ENCODE measurements at places on chromosomes 7 and 10.

GRCh38 chr7:17680026-17680425 lies 260.3 kb downstream of the SNX13 start:
- DNase-seq: peak; percentile 65

- DNase-seq: no peak
Observed at GRCh38 chr7:100374601-100375000, 1.3 kb downstream of the PILRA start.

DNA sequence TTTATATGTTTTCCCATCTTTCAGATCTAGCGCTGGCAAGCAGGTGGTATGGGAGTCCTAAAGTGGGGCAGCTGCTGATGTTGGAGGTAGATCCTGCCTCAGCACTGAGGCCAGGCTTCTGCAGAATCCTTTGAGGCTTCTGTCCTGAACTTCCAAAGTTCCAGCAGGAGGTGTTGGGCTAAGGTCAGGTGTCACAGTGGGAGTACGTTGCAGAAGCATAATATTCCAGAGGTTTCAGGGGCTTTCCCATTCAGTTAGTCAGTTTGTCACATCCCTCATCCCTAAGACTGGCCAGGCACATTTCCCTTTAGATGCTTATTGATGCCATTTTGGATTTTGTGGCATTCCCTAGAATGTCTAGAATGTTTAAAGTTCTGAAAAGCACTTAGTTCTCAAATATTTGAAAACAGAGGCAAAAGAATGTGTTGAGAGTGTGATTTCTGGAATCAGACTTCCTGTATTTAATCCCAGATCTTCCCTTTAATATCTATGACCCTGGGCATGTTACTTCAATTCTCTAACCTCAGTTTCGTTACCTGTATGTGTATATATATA lies 319.1 kb upstream of the PHYHIPL start:
- no peak for DNase-seq

DNA sequence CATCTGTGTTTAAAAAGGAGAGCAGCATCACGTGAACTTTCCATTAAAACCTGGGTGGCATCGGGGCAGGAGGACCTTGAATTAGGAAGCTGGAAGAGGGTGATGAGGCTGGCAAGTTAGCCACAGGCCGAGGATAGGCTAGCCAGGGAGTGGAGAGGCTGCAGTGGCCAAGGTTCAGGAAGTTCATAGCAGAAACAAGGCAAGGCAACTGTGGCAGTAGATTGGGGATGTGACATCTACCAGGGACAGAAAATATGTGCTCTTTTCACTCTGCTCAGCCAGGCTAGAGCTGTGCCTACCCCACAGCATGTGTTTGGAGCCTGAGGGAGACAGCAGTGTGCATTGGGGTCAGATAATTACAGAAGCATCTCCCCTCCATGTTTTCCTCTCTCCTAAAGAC lies 2.2 kb upstream of the INPP5F start:
- DNase-seq: no peak

GRCh38 chr7:120060281-120060680 lies 212.7 kb upstream of the KCND2 start:
- peak; percentile 25 for DNase-seq

- DNase-seq: no peak
Observed at GRCh38 chr7:152399344-152399743, 36.5 kb downstream of the KMT2C start.

- DNase-seq: no peak
Observed at GRCh38 chr7:150567871-150568301, 696 bp downstream of the GIMAP4 start.

All from HT1080 (cell line).